ENCODE measurements at places on chromosomes 13 and 19.

- no peak for DNase-seq
Observed at GRCh38 chr19:6744381-6745301, 5.2 kb downstream of the TRIP10 start.

GRCh38 chr19:51272183-51272810 is 21.4 kb downstream of the SIGLECL1 start:
- DNase-seq: no peak

- DNase-seq: no peak
Observed at GRCh38 chr19:18961767-18962620, 21.0 kb upstream of the HOMER3 start.

GRCh38 chr19:50475736-50476223 is 527 bp upstream of the EMC10 start:
- DNase-seq: no peak

GRCh38 chr19:13917888-13918406 is 11.9 kb downstream of the CC2D1A start:
- DNase-seq: no peak

GRCh38 chr13:81686877-81687276 is 1346.0 kb upstream of the SPRY2 start:
- DNase-seq: no peak
